OCI-LY7 (cell line): ENCODE measurements at places on chromosomes 2 and 18. TPM values are rescaled to one million over a fixed set of nuclear protein-coding genes. Genes with fewer than 3 reads are reported as not detected.
A peak's percentile ranks its signal among the peaks of the same experiment; 100 is the strongest.

- peak; percentile 51 for DNase-seq
Observed at GRCh38 chr2:204691911-204692510, 146.7 kb downstream of the PARD3B start.

DNA sequence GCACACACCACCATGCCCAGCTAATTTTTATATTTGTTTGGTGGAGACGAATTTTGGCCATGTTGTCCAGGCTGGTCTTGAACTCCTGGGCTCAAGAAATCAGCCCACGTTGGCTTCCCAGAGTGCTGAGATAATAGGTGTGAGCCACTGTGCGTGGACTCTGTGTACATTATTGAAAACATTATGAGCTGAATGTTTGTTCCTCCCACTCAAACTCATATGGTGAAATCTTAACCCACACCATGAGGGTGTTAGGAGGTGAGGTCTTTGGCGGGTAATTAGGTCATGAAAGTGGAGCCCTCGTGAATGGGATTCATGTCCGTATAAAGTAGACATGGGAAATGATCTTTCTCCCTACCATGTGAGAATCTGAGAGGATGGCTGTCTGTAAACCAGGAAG, 83.6 kb downstream of the SPTBN1 start:
- DNase-seq: no peak

GRCh38 chr18:65487569-65487968, 263.2 kb upstream of the CDH7 start:
- DNase-seq: no peak

DNA sequence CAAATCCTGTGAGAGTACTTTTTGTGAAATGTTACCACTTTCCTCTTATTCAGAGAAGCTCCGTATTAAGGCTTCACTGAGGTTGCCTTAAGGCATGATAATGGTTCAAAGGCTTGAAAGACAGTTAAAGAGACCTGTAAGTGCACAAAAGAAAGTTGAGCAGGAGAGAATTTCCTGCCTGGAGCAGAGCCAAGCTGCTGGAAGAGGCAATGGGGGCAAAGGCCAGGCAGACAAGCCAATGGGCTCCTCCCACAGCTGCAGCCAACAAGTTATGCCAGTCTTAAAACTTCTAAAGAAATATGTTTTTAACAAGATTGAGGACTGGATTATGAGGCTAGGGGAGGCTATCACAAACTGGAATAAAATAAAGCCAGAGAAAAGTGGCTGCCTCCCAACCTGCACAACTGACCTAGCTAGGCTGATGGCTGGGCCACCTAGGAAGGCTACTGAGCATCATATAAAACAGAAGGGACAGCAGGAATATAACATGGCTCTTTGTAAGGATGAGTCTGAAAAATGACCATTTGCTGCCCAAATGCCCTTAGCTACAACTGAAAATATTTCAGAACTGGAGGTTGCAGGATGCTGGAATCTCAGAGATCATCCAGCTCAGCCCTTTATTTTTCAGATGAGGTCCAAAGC, 2.1 kb downstream of the IL1B start:
- DNase-seq: no peak

Gene GDF7
- 0.06 and 0.13 TPM in 2 replicates for total RNA-seq

Gene TEX44
- total RNA-seq: not detected in 2 replicates

DNA sequence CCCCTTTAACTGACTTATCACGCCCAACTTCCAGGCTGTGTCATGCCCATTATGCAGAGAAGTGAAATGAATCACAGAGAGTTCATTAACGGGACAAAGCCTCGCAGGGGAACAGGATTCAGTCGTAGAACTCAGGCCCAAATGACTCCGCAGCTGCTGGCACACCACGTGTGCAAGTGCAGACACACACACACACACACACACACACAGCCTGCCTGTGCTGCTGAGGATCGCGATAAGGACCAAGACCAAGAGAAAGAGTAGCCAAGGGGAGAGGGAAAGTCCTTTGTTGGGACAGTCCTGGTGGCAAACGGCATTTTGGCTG, 90.0 kb upstream of the TAF1B start:
- DNase-seq: peak; percentile 8

GRCh38 chr2:79041032-79041448, 15.5 kb downstream of the REG3G start:
- DNase-seq: peak; percentile 37

- DNase-seq: no peak
Observed at GRCh38 chr2:15546297-15547098, 14.6 kb downstream of the NBAS start.

DNA sequence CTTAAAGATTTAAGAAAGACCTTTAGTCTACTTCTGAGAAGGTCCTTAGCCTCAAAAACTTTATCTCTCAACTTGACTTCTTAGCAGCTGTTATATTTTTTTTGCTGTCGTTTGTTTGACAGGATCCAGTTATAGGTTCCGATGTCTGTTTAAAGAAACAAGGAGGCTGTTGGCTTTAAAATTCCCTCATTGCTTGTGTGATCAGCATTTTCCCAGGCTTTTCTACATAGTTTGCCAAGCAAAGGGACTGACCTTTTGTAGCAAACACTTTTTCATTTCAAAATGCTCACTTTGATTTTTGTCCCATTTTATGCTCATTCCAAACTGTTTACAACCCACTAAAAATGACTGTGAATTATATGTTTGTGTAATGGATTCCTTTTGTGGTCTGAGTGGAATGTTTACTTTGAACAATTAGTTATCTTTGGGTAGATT, 394.9 kb downstream of the ARHGAP15 start:
- DNase-seq: no peak

GRCh38 chr18:60951091-60951490, 382.1 kb upstream of the CDH20 start:
- no peak for DNase-seq

- no peak for DNase-seq
Observed at GRCh38 chr2:214051585-214051984, 359.3 kb upstream of the VWC2L start.

Gene TUBA4B
- 0.28 TPM in 1 of 2 replicates, not detected in the other for total RNA-seq
